Stimulated activated CD4-positive, alpha-beta T cell treated with anti-CD3 and anti-CD28 coated beads, TNF-alpha, amount 100 ng/mL, for 1 hour (primary cell): ENCODE measurements at places on chromosomes 4 and X.

DNA sequence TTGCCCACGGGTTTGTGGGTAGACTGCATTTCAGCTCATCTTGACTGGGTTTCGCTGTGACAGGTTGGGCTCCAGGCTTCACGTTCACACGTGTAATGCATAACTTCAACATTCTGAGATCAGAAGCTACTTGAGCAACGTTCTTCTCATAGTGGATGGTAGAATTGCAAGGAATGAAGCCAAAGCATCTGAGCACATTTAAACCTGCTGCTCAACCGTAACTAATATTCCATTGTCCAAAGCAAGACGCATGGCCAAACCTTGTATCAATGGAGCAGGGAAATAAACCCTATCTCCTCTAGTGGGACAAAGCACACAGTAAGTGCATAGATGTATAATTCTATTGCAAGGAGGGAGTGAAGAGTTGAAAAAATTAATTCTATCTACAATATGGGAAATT, 86.5 kb upstream of the PTCHD1 start:
- DNase-seq = no peak

- DNase-seq = no peak
These were observed 538.5 kb downstream of the CENPC start for GRCh38 chr4:67006791-67007190.

- DNase-seq = no peak
These were observed 79.2 kb upstream of the EFHC2 start for GRCh38 chrX:44422631-44423030.

DNA sequence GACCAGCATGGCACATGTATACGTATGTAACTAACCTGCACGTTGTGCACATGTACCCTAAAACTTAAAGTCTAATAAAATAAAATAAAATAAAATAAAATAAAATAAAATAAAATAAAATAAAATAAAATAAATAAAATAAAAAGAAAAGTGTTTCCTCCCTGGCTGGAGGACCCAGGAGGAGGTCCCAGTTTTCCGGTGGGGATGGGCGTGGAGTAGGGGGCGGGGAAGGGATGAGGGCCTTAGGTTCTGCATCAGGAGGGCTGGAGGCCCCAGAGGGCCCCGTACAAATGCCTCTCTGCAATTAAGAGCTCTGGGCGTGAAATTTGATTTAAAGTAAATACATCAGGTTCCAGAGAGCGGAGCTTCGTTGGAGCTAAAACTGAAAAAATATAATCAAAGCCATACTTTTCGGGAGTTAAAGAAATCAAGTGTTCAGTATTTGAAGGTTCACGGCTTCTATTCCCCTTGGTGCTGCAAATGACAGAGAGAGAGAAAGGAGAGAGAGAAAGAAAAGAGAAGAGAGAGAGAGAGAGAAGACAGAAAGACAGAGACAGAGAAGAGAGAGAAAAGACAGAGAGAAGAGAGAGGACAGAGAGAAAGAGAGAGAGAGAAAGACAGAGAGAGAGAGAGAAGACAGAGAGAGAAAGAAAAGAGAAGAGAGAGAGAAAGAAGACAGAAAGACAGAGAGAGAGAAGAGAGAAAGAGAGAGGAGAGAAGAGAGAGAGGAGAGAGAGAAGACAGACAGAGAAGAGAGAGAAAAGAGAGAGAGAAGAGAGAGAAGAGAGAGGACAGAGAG, 8.7 kb upstream of the SHOX start:
- no peak for DNase-seq

- DNase-seq = no peak
These were observed 208.4 kb downstream of the ANTXR2 start for GRCh38 chr4:79864500-79865200.

GRCh38 chrX:29044423-29045184, 457.4 kb downstream of the IL1RAPL1 start:
- no peak for DNase-seq

DNA sequence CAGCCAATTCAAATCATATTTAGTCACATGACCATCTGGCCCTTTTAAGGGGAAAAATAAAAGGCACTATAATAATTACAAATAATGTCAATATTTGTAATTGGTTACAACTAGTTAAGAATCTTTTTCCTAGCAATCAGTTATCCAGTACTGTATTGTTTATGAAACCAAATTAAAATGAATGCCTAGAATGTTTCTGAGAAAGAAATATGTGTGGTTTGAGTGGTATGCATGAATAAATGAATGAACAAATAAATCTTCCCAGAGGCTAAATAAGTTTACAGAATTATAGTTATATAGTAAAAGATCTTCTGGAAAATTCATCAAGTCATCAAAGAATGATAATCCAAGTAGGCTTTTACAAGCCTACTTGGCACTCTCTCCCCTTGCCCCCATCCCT, 55.8 kb upstream of the F8A3 start:
- no peak for DNase-seq

- no peak for DNase-seq
These were observed 55.0 kb downstream of the MRPL1 start for GRCh38 chr4:77917601-77918000.

- DNase-seq = no peak
These were observed 47.9 kb upstream of the PAGE3 start for GRCh38 chrX:55312655-55313054.

DNA sequence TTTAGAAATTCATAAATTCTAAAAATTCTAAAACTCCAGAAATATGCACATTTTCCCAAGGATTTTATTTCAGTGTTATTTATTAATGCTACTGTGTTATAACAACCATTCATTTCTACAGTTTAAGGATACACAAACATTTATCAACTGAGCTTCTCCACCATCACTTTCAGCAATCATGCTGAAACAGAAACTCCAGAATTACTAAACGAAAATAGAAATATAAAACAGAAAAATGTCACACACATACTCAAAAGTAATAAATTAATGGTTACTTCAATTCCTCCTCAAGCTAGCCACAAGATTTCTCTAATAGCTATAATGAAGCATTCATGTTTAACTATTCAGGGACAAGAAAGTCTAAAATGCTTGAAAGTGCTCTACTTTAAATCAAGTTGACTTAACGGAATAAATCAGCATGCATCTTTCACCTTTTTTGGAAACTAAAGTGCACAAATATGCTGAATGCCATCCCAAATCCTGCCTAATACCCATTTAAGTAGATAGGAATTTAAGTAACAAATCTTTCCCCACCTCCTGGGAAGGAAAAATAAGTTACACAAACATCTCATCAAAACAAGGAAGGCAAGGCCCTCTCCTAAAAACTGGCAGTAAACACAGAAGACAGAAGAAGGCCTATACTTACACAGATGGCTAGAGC, 563 bp downstream of the FAM13A start:
- DNase-seq = no peak

DNA sequence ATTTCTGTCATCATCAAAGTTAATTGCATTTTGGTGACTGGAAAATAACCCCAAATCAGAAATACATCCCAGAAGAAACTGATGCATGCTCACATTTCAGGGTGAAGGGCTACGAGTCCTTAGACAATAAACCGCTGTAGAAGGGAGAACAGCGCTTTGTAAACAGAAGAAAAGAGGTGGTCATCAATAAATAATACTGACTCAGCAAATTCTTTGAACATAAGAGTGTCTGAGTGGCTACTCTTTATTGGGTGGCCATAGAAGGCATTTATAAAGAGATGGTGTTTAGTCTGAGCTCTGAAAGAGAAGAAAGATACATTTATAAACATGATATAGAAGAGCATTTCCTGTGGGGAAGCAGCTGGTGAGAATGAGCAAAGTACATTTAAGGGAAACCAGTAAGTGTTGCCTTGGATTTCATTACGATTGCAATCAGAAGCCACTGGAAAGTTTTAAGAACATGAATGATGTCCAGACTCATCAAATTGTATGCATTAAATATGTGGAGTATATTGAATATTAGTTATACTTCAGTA, 246.9 kb upstream of the GIMD1 start:
- DNase-seq = no peak

DNA sequence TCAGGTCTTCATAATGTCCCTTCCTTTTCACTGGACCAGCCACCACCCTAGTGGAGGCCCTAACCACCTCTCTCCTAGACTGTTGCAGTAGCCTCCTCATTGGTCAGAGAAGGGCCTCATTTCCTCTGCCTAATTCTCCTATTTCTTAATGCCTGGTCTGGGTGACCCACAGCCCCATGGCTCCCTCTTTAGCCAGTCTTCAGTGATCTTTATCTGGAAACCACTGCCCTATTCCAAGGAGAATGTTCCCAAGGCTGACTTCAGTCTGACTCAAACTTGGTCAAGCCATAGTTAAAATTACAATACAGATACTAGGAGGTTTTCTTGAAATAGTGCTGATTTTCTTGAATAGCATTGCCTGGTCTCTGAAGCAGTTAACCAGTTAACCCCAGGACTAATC, 53.6 kb upstream of the PRPS1 start:
- DNase-seq = no peak

DNA sequence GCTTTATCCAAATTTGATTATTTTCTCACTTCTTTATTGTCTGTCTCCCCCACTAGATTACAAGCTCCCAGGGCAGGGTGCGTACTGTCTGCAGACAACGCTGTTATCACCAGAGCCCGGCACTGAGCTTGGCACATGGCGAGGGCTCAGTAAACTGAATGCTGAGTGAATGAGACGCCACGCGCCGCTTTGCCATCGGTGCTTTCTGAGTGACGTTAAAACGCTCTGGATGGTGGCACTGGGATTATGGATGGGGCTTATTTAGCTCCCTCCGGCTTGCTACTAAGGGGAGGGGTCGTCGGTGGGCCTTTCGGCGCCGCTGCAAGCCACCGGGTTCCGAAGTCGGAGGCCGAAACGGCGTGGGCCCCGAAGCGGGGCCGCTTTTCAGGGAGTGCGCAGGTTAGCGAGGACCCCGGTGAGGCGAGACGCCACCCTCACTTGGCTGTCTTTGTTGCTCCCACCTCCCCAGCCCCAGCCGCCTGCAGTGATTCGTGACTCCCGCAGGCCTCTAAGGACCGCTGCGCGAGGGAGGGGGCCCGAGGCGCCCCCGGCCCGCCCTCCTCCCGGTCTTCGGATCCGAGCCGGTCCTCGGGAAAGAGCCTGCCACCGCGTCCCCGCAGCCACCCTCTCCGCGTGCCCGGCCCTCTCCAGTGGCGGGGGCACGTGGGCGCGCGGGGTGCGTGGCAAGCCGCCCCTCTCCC, 569 bp upstream of the FHL1 start:
- DNase-seq = no peak

GRCh38 chrX:111007238-111007637, 88.8 kb upstream of the PAK3 start:
- no peak for DNase-seq

DNA sequence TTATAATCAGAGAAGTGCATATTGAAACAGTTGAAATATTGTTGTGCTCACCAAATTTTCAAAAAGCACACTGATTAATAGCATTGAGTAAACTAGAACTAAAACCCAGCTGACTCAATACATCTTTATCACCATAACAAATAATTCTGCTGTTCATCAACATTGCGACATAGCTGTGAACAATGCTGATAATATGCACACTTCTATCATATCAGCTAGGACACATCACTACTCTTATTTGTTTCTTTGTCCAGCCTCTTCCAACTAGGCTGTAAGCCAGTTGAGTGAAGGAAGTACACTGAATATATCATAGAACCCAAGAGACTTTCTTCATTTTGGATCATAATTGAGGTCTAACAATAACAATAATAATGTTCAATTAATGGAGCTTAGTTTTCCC, 349.7 kb downstream of the IQCM start:
- no peak for DNase-seq

GRCh38 chr4:42398871-42399331, 1.6 kb downstream of the SHISA3 start:
- no peak for DNase-seq

GRCh38 chrX:16678689-16679088, 28.7 kb downstream of the S100G start:
- DNase-seq = no peak

GRCh38 chrX:97290199-97290598, 406.5 kb downstream of the RPA4 start:
- no peak for DNase-seq

GRCh38 chr4:5845035-5845905, 47.6 kb downstream of the CRMP1 start:
- no peak for DNase-seq

GRCh38 chr4:94352996-94353395, 10.4 kb upstream of the HPGDS start:
- no peak for DNase-seq

DNA sequence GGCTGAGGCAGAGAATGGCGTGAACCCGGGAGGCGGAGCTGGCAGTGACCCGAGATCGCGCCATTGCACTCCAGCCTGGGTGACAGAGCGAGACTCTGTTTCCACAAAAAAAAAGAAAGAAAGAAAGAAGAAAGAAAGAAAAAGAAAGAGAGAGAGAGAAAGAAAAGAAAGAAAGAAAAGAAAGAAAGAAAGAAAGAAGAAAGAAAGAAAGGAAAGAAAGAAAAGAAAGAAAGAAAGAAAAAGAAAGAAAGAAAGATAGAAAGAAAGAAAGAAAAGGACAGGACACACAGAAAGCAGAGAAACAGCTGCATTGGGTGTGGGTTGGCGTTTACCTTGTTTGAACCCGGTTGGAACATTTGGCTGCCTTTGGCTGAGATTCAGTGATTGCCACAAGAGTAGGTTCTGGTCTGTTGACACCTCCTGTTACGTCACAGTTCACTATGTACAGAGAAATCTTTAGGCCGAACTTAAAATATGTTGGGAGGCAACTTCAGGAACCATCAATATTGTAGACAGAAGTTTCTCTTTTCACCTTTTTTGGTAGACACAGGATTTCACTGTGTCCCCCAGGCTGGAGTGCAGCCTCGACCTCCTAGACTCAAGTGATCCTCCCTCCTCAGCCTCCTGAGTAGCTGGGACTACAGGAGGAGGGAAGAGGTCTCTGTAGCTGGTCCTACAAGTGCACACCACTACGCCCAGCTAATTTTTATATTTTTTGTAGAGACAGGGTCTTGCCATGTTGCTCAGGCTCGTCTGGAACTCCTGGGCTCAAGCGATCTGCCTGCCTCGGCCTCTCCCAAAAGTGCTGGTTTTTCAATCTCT, 16.3 kb upstream of the PLCXD1 start:
- no peak for DNase-seq
